Stimulated activated CD4-positive, alpha-beta T cell treated with anti-CD3 and anti-CD28 coated beads, Interleukin-15, amount 100 ng/mL, for 1 hour (primary cell): ENCODE measurements at places on chromosomes 7 and 10.

- no peak for DNase-seq
Observed at GRCh38 chr7:137417464-137417863, 73.9 kb upstream of the PTN start.

GRCh38 chr10:97396056-97396455, 5.1 kb downstream of the RRP12 start:
- DNase-seq = no peak

GRCh38 chr10:32418572-32418971, 27.4 kb upstream of the CCDC7 start:
- DNase-seq = no peak

DNA sequence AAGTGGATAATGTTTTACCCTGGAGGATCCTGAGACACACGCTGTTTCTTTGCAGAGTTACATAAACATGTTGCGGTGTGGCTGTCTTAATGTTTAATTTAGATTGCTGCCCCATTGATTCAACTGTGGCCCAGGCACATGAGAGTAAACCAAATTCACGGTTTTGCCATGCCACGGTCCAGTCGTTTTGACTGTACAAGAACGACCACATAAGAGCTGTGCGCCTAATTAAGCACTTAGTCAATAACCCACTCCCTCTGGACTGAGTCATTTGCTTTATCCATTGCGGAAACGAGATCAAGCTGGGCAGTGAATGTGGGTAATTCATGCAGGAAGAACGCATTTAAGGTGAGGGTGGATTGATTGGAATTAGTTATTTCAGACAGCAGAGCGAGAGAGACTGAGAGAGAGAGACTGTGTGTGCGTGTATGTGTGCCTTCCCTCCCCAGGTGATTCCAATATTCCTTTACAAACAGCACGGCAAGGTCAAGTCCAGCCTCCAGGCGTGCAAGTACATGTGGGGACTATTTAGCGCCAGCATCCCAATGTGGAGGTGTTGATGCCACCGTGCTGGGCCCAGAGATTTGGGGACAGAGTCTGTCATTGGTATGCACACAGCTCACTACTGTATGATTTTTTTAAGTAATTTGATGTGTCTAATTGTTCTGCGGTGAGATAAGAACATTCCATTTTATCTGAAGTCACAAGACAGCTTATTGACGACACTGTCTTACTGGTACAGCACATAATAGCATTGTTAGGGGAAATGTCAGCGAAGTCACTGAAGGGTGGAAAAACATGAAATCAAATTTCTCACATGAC, 8.4 kb upstream of the TEX36 start:
- no peak for DNase-seq

GRCh38 chr7:135728136-135728669, at the start of gene SLC13A4:
SLC13A4 (minus strand) TSS chr7:135728186; CDS start chr7:135727496, 690 bp downstream.
- DNase-seq = no peak

- DNase-seq = no peak
Observed at GRCh38 chr10:93580828-93581227, 14.4 kb downstream of the FFAR4 start.

- no peak for DNase-seq
Observed at GRCh38 chr10:124116771-124117510, 23.5 kb upstream of the CHST15 start.
